ENCODE measurements at places on chromosomes 6 and 20.

DNA sequence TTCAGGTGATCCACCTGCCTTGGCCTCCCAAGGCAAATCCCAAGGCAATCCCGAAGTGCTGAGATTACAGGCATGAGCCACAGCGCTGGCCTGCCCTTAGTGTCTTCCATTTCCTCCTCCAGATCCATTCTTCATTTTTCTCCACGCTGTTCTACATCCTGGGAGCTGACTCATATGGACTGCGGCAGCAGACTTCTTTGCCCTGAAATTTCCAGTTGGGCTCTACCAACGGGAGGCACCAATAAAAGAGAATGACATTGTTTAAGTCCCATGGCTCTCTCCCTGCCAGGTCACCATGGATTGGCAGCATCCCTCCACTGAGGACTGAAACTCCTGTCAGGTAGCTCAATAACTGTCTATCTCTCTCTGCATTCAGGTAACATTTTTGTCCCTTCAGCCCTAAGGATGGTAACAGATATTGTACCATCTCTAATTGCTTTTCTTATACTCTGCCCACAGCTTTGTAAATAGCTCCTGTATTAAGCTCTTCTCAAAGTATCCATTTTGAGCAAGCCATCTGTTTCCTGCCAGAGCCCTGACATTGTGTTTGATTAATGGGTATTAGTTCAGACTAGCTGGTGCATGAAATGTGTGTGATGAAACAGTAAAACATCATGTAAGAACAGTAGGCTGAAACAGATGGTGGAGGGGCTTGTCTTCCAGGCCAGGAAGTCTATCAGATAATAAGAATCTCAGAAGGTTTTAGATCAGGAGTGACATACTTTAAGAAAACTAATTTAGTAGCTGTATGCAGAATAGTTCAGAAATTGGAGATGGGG, 3.6 kb downstream of the TBCC start:
- peak; percentile 48 for DNase-seq

- DNase-seq: peak; percentile 69
These were observed 11.7 kb downstream of the SFT2D1 start for GRCh38 chr6:166330612-166331011.

- DNase-seq: peak; percentile 42
These were observed 52.6 kb downstream of the FIG4 start for GRCh38 chr6:109743739-109744138.

DNA sequence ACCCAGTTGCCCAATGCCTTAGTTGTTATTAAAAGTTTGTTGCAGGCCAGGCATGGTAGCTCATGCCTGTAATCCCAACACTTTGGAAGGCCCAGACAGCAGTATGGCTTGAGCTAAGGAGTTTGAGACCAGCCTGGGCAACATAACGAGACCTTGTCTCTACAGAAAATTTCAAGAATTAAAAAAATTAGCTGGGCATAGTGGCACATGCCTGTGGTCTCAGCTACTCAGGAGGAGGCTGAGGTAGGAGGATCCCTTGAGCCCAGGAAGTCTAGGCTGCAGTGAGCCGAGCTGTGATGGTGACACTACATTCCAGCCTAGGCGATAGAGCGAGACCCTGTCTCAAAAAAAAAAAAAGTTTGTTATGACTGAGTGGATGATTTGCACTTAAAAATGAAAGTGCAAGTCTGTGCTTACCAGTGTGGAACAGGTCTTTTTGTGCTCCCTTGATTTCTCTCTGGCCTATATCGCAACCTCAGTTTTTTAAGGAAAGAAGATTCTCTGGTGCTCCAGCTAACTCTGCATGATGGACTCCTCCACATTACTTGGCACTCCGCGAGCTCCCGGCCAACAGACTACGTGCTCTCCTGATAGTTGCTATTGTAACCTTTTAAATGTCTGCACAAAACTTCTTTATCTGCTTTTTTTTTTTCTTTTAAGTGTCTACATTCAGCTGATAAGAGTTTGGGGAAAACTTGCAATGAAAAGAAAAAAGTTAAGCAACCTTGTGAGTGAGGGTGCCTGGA, 22.1 kb downstream of the ZKSCAN3 start:
- DNase-seq: no peak

DNA sequence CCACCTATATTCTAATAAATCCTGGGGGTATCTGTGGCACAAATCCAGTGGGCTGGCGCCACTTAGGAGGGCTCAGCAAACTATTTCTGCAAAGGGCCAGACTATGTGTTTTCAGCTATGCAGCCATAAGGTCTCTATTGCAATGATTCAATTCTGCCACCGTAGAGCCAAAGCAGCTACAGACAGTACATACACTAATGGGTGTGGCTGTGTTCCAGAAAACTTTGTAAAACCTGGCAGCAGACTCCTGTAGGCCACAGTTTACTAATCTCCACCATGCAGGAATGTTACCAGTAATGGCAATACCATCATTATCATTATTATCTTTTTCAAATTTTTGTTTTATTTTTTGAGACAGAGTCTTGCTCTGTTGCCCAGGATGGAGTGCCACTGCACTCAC, 65.7 kb downstream of the SULF2 start:
- DNase-seq: no peak

DNA sequence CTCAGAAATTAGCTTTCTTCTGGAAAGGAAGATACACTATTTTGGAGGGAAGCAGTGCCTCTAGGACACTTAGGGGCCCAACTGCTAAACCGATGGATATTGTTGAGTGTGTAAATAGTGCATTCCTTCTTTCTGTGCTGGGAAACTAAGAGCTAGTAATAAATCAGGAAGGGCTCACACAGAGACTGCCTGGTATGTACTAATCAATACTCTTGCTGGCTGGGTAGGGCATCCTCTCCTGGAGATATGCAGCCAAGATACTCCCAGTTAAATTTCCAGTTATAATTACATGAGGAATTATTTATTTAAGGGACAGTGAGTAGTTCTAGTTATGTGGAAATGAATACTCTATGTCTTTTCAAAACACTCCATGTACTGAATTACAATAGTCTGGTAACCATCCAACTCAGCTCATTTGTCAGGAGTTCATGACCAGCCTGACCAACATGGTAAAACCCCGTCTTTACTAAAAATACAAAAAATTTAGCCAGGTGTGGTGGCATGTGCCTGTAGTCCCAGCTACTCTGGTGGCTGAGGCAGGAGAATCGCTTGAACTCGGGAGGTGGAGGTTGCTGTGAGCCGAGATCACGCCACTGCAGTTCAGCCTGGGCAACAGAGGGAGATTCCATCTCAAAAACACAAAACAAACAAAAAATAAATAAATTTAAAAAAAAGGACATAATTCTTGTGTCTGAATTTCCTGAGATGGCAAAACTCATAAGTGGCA, 100.0 kb downstream of the OR2B2 start:
- no peak for DNase-seq

DNA sequence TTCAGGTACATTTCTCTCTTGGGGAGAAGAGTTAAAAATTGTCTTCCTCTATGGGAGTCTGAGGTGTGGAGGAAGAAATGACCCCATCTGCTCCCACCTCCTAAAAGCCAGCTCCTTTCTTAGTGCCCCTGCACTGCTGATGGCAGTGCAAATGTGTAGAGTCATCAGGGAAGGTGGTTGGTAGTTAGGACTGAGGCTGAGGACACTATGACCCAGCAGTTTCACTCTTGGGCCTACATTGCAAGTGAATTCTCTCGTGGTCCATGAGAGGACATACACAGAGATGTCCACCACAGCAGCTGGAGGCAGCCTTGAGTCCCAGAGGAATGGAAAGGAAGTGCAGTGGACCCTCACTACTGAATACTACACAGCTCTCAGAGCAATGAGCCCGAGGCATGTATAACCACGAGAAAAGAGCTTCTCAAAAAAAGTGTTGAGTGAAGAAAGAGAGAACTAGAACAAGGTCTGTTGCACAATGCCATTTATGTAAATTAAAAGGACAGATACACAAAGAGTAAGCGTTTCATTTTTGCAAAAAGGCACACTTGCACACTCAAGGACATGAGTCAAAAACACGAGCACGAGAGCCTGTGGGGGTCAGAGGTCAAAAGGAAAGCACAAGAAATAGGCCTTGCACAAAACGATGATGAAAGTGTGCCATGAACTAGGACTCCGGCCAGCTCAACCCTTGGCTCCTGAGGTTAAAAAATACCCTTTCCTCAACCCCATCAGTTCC, 308.2 kb upstream of the PRND start:
- no peak for DNase-seq

DNA sequence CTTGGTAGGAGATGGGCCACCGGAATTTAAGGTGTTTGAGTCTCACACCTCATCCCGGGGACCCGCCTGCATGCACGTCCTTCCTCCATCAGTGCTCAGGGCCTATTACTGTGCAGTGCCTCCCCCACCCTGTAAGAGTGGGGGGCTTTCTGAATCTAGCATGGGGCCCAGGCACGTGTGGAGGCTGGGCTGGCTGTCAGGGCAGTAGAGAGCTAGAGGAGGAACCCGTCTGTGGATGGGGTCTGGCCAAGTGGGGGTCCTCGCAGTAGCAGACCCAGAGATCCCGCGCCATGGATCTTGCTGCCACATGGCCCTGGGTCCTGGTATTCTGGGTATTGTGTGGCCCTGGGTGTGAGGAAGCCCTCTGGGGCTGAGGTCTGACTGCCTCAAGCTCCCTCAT, 42.9 kb downstream of the SRC start:
- no peak for DNase-seq

GRCh38 chr6:111784433-111784832, 88.8 kb downstream of the FYN start:
- no peak for DNase-seq

DNA sequence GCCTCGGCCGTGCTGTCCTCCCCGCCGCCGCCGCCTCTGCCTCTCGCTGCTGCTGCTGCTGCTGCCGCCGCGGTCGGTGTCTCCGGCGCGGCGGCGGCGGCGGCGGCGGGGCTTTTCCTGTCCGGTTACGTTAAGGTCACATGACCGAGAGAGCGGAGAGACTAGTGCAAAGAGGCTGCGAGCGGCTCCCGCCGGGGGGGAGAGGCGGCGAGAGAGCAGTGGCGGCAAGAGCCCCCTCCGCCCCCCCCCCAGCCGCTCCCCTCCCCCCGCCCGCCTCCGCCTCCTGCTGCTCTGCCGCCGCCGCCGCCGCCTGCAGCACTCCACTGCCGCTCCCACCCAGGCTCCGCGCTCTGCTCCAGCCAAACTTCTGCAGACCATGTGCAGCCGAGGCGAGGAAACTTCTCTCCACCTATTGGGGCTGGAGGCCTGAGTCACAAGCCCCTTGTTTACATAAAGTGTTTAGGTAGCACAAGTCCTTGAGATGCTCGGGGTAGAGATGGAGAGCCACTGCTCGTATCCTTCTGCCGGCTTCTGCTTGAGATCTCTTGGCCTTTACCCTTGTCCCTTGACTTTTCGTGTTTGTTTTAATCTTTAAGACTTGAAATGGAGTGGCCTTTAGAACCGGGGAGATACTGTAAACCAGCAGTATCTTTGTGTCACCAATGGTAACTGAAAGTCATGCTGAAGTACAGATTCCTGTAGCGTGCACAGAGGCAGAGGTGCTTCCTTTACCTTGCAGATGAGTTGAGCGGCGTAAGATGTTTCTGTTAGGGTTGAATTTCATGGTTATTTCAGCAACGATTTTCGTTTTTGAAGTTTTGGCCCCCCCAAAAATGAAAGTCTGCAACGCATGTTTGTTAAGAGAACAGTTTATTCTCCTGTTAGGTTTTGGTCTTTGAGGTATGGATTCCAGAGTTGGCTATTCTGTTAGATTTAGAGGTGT, at the start of gene ZBTB2:
Gene ZBTB2, minus strand, starts transcription at position 89 of the 943 bp plus-strand sequence. CDS start 17,922 bp downstream, outside the sequence.
- DNase-seq: peak; percentile 70

- no peak for DNase-seq
These were observed 71.1 kb downstream of the SLC24A3 start for GRCh38 chr20:19283490-19284025.

GRCh38 chr6:20811109-20811761, 277.0 kb downstream of the CDKAL1 start:
- peak; percentile 71 for DNase-seq

GRCh38 chr6:20098267-20098876, 113.9 kb downstream of the MBOAT1 start:
- DNase-seq: no peak

GRCh38 chr20:8428988-8429387, 296.9 kb downstream of the PLCB1 start:
- DNase-seq: no peak

DNA sequence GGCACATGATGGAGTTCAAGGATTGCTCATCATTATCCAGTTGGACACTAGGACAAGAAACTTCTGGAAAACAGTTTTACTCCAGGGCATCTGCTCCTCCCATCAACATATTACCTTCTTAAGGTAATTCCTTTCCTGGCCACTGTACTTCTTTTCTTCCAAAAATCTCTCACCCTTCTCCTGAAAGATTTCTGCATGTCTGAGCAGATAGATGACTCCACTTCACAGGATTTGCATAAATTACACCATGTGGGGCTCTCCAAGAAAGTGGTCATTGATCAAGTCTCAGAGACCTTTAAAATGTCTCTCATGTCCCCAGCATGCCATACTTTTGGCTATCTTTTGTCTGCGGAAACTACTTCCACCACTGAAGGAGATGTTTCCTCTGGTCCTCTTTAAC, 103.2 kb upstream of the TNFAIP3 start:
- no peak for DNase-seq

GRCh38 chr6:36135053-36135731, 4.9 kb downstream of the MAPK13 start:
- no peak for DNase-seq

- DNase-seq: no peak
These were observed 96.6 kb downstream of the PXDC1 start for GRCh38 chr6:3654898-3655297.

DNA sequence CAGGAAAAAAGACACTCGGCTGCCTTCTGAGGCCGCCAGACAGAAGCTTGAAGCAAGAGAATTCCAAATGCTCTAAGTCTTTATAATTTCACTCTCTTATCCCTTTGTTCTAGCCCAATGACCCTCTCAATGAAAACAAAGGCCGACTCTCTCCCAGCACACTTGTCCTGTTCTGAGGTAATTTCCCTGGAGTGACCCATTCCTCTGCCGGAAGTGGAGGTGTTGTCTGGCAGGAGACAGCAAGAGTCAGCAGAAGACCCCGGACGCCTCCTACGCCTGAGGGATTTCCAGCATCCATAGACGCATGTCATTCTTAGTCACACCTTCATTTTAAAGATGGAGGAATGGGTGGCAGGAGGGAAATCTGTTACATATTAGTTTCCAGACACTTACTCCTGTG, 110.3 kb downstream of the SOD2 start:
- no peak for DNase-seq

DNA sequence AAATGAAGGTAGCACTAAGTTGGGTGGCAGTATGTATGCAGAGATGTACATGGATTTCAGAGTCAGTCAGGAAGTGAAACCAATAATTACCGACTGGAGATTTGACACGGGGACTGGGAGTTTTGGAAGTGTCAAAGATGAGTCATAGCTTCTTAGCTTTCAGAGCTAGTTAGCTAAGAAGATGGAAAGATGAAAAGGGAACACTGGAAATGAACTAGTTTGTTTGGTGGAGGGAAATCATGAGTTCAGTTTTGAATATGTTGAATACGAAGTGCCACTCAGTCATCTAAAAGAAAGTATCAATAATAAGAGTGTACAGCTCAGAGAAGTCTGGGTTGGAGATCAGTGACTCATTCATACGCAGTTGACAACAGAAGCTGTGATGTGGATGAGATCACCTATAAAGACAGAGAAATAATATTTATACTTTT, 7.5 kb downstream of the ESF1 start:
- no peak for DNase-seq

DNA sequence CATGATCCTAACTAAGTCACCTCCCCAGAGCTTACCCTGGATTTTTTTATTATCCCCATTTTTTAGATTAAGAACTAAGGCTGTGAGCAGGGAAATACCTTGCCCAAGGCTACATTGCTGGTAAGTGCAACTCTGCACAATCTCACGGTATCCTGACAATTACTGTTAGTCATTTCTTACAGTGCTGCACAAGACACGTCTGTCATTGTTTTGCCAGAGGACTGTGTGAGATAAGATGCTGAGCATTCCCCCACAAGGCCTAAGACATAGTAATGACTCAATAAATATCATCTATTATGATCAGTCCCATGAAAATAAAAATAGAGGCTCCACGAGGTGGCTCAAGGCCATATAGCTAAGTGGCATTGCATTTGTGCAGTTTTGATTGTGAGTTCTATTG, 21.0 kb downstream of the PFDN4 start:
- no peak for DNase-seq
